ENCODE measurements at places on chromosomes 2 and 18. TPM values are rescaled to one million over a fixed set of nuclear protein-coding genes. Genes with fewer than 3 reads are reported as not detected.

The GPR155 gene
- 2.1 TPM for total RNA-seq

The TYMS gene
- total RNA-seq, result 26.3 TPM

The LIMS4 gene
- 12.4 TPM for total RNA-seq

The TSPYL6 gene
- total RNA-seq, result not detected

The HAAO gene
- total RNA-seq, result 0.53 TPM

The CPS1 gene
- 19.1 TPM for total RNA-seq

The TGFA gene
- 0.06 TPM for total RNA-seq

The DES gene
- total RNA-seq, result 0.62 TPM

The CRYGC gene
- total RNA-seq, result not detected

The RAPH1 gene
- 19.4 TPM for total RNA-seq

The TMEM200C gene
- total RNA-seq, result 0.06 TPM

The PCBP1 gene
- 40.6 TPM for total RNA-seq

The EPHA4 gene
- total RNA-seq, result 4.8 TPM

The CCDC85A gene
- total RNA-seq, result 0.19 TPM

The GPR45 gene
- total RNA-seq, result not detected

The EDAR gene
- total RNA-seq, result not detected

The NFATC1 gene
- total RNA-seq, result 2.4 TPM

The CRYBA2 gene
- total RNA-seq, result not detected

The RAB17 gene
- total RNA-seq, result 0.26 TPM

The TCF7L1 gene
- 2.0 TPM for total RNA-seq

The ERBB4 gene
- total RNA-seq, result 7.7 TPM

The MOGAT1 gene
- not detected for total RNA-seq

The LYPD6 gene
- 0.13 TPM for total RNA-seq

The RGPD5 gene
- total RNA-seq, result 39.8 TPM

The NYAP2 gene
- not detected for total RNA-seq

The PRKAG3 gene
- 0.40 TPM for total RNA-seq

The DTYMK gene
- 24.1 TPM for total RNA-seq

The CASP8 gene
- 18.9 TPM for total RNA-seq

The DSG4 gene
- not detected for total RNA-seq

The ZNF396 gene
- total RNA-seq, result 3.0 TPM

The TRIM43B gene
- total RNA-seq, result not detected

The LBX2 gene
- total RNA-seq, result 1.6 TPM

The SDC1 gene
- 5.3 TPM for total RNA-seq

The ZNF385B gene
- not detected for total RNA-seq

The CACNB4 gene
- 1.3 TPM for total RNA-seq

The CYBRD1 gene
- 250 TPM for total RNA-seq

The RIT2 gene
- total RNA-seq, result not detected

The FABP1 gene
- not detected for total RNA-seq

The CHST10 gene
- total RNA-seq, result 4.5 TPM

The RBKS gene
- 2.3 TPM for total RNA-seq

The C2orf92 gene
- 1.6 TPM for total RNA-seq

The IER3IP1 gene
- 39.2 TPM for total RNA-seq

The REG3A gene
- total RNA-seq, result not detected

The CLK1 gene
- total RNA-seq, result 75.2 TPM

The UPP2 gene
- not detected for total RNA-seq

The CTAGE1 gene
- total RNA-seq, result 0.12 TPM

The LIMS1 gene
- 73.7 TPM for total RNA-seq

The MAB21L4 gene
- not detected for total RNA-seq

The SLC19A3 gene
- total RNA-seq, result 0.40 TPM

The SLC11A1 gene
- total RNA-seq, result 0.19 TPM

The FAM228A gene
- total RNA-seq, result 0.79 TPM
